B cell (primary cell): ENCODE measurements at places on chromosomes 3 and 15.

DNA sequence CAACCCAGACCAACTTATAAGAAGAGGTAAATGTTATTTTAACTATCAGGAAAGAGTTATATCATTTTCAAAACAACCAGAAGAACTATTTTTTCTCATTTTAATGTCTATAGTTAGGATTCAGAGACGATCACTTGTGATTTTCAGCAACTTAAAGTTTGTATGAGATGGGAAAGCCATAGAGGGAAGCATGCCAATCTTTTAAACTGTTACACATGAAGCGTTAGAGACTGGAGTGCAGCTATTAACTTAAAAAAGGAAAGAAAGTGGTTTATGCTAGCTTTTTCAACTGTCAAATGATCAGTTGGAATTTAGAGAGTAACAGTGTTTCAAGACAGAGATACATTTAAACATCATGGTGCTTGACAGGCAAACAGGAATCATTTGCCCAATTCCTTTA, 91.7 kb upstream of the LPP start:
- no peak for DNase-seq

- no peak for DNase-seq
These were observed 14.2 kb upstream of the NRROS start for GRCh38 chr3:196625331-196625730.

DNA sequence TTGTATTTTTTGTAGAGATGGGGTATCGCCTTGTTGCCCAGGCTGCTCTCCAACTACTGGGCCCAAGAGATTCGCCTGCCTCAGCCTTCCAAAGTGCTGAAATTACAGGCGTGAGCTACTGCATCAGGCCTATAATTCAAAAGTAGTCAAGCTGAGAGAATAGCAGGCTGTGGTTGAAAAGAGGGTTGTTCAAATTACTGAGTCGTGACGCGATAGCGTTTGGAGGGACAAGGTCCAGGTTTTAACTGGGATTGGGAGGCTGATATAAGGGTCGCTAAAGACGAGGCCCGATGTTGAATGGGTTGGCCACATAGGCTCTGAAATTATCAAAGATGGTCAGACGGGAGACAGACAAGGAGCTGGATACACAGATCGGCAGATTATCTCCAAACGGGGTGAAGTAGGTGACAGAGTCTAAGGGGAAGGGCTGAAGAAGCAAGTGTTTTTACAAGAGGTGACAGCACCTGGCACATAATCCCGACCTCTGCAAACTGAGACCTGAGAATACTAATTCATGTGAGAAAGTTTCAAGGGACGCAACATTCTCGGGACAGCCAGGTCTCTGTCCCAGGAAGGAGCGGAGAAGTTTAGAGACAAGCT, 759 bp upstream of the ARID3B start:
- DNase-seq = no peak

- DNase-seq = no peak
These were observed 82.1 kb downstream of the EEFSEC start for GRCh38 chr3:128235207-128235926.

GRCh38 chr3:191637611-191638010, 176.6 kb downstream of the PYDC2 start:
- DNase-seq = no peak

- no peak for DNase-seq
These were observed 340 bp downstream of the TMEM44 start for GRCh38 chr3:194632809-194633348.

- no peak for DNase-seq
These were observed 41.4 kb downstream of the FSIP1 start for GRCh38 chr15:39741258-39741657.

DNA sequence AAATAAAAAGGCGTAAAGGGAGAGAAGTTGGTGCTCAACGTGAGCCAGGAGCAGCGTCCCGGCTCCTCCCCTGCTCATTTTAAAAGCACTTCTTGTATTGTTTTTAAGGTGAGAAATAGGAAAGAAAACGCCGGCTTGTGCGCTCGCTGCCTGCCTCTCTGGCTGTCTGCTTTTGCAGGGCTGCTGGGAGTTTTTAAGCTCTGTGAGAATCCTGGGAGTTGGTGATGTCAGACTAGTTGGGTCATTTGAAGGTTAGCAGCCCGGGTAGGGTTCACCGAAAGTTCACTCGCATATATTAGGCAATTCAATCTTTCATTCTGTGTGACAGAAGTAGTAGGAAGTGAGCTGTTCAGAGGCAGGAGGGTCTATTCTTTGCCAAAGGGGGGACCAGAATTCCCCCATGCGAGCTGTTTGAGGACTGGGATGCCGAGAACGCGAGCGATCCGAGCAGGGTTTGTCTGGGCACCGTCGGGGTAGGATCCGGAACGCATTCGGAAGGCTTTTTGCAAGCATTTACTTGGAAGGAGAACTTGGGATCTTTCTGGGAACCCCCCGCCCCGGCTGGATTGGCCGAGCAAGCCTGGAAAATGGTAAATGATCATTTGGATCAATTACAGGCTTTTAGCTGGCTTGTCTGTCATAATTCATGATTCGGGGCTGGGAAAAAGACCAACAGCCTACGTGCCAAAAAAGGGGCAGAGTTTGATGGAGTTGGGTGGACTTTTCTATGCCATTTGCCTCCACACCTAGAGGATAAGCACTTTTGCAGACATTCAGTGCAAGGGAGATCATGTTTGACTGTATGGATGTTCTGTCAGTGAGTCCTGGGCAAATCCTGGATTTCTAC, at the start of gene RARB:
TSS of gene RARB (plus strand) at position 322 of the 847 bp plus-strand sequence. CDS start at position 791, 469 bp downstream.
- DNase-seq = no peak

GRCh38 chr3:37773471-37773870, 88.2 kb upstream of the CTDSPL start:
- DNase-seq = no peak

DNA sequence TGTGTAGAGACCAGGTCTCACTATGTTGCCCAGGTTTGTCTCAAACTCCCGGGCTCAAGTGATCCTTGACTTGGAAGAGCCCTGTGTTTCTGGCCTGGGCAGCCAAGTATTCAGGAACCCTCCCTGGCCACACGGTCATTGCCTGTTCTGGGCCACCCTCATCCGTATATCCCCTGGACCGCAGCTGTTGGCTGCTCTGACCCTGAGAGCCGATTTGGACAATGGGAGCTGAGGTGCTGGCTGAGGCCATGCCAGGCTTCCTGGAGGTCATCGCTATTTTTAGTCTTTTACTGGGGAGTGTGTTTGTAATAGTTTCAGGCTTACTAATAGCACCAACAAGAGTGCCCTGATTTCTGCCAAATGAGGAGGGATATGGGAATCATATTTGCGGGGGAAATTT, 60.7 kb downstream of the ADAMTS7 start:
- DNase-seq = no peak

DNA sequence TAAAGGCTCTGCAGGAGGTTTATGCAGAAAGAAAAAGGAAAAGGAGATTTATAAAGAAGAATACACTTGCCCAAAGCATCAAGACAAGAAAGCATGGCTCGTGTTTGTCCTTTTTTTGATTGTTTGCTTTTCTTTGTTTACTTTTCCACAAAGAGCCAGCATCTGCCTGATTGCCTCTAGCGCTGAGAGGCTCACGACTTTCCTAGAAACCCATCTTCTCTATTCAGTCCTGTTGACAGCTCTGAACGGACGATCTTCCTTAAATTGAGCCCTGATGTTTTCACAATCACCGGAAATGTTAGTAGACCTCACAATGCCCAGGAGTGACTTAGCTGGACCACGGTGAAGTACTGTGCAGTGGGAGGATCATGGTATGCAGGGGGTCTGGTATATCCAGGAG, 12.4 kb downstream of the GP5 start:
- no peak for DNase-seq

DNA sequence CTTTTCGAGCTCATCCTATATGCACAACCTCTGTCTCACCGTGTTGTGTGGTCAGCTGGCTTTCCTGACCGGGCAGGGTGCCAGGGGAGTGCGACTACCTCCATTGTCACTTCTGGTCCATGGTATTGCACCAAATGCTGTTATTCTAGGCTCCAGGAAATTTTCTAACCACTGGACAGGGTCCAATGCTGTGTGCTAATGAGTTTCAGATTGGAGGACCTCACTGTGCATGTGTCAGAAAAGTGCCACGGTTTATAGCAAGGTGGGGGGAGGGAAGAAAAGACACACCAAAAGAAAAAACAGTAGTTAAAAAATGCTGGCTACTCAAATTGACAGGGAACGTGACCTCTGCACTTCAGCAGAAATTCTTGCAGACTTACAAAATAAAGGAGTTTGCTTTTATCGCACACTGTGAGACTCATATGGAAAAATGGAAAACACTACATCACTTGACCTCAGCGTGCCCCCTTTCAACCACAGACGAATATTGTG, 480.1 kb downstream of the FOXP1 start:
- DNase-seq = no peak

- no peak for DNase-seq
These were observed 55.4 kb downstream of the ZNF148 start for GRCh38 chr3:125319765-125320164.

DNA sequence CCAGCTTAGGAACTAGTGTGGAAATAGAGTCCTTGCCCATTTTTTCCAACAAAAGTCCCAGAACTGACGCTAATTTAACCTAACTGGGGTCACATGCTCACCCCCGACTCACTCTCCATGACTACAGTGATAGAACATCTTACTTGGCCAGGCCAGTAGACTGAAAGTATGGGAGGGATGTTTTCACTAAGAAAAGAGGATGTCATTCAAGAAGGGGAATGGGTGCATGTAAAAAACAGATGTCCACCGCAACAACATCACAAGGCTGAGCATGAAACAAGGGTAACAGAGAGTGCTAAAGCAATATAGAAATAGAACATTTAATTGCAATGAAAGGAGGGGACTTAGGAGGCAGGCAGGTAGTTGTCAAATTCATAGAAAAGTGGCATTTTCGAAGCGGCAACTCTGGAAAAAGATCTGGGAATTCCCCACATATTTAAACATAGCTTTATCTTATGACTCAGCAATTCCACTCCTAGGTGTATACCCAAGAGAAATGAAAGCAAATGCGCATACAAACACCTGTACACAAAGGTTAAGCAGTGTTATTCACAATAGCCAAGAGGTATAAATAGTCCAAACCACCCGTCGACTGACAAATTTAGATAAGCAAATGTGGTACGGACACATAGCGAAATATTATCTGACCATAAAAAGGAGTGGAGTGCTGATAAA, 41.1 kb upstream of the UBE2E2 start:
- DNase-seq = peak; percentile 21
